ENCODE measurements at places on chromosomes 7 and 10.
A peak's percentile ranks its signal among the peaks of the same experiment; 100 is the strongest.

GRCh38 chr7:20030417-20030816 is 186.8 kb downstream of the MACC1 start:
- DNase-seq, result no peak

- peak; percentile 10 for DNase-seq
Measured at GRCh38 chr7:68146983-68147382, 1150.3 kb downstream of the TYW1 start.

- DNase-seq, result no peak
Measured at GRCh38 chr10:73553761-73554160, 37.4 kb downstream of the USP54 start.

GRCh38 chr10:47047127-47047504 is 135.9 kb downstream of the PTPN20 start:
- no peak for DNase-seq

- DNase-seq, result no peak
Measured at GRCh38 chr7:101277155-101277554, 32.3 kb upstream of the FIS1 start.

DNA sequence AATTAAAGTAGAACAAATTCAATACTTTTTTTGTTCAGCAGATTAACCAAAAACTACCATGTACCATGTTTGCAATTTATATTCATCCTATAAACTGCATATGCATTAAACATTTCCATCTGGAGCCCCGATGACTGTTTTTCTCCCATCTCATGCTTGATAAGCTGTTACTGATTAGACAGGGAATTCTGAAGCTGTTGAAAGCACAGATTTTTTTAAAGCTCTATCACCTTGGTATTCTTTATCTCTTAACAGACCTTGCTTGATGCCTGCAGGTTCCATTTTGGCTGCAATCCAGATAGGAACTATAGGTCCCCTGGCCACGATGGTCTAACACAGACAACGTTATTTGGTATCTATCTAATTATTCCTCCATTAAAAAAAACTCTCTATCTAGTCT is 961.7 kb downstream of the CNTNAP2 start:
- no peak for DNase-seq

DNA sequence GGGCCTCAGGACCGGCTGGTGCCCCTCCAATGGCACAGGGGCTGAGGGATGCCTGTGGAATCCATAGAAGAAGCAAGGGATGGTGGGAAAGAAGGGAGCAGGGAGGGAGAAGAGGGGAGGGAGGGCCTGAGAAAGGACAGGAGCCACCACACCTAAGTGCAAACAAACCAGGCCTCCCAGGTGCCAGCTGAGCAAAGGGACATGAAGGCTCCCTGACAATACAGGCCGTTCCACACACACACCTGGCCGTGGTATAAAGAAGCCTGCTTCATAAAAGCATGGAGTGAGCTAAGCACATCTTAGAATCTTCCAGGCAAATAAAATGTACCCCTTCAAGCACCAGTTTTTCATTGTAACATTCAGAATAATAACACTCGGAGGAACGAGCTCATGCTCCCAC is 54.0 kb downstream of the OAT start:
- DNase-seq, result no peak

All from lung (tissue), 17 donors.